Muscle of back (tissue), 13 donors: ENCODE measurements at places on chromosomes 5 and 9.
A peak's percentile ranks its signal among the peaks of the same experiment; 100 is the strongest.

- no peak for DNase-seq
Observed at GRCh38 chr5:75281716-75282465, 45.2 kb upstream of the ANKRD31 start.

DNA sequence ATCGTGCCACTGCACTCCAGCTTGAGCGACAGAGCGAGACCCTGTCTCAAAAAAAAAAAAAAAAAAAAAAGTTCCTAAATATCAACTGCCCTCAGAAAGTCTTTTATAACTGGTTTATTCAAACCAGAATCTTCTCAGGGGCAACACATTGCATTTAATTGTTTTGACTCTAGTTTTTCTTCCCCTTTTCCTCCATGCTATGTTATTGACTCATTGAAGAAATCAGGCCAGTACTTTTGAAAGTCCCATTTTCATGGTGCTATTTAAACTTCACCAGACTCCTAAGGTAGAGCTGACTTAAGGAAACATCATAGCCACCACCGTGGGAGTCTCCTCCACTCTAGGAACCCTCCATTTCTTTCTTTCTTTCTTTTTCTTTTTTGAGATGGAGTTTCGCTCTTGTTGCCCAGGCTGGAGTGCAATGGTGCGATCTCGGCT lies 83.1 kb upstream of the IL6ST start:
- DNase-seq: no peak

- no peak for DNase-seq
Observed at GRCh38 chr9:130262061-130262745, 3.4 kb upstream of the HMCN2 start.

GRCh38 chr9:134546246-134546731 lies 95.3 kb upstream of the COL5A1 start:
- peak; percentile 93 for DNase-seq

GRCh38 chr5:61084658-61085057 lies 77.6 kb downstream of the SMIM15 start:
- no peak for DNase-seq

DNA sequence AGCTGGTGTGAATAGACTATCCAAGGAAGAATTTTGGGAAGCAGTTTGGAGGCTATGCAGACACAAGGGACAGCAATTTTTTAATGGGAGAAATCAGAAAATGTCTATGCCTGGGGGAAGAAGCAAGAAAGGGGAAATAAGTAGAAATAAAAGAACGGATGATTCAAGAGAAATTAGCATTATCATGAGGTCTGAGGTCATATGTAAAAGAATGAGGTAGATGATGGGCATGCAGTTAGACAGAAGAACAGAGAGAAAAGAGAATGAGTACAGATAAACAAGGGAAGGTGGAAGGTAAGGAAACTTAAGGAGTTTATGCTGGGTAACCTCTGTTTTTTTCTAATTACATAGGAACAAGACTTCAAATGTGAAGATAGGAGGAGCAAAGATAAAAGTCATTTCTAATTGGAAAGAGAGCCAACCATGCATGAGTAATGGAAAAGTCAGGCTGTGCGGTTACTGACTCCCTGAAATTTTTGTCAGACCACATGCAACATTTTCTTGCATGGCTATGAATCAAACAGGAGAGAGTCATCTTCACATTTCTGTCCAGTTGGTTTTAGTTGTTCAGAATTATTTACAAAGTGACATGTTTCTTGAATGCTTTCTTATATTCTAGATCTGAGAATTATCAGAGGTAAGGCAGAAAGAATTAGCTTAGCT lies 101.0 kb upstream of the PIK3R1 start:
- no peak for DNase-seq

GRCh38 chr9:114193090-114193489 lies 37.8 kb downstream of the COL27A1 start:
- DNase-seq: no peak

DNA sequence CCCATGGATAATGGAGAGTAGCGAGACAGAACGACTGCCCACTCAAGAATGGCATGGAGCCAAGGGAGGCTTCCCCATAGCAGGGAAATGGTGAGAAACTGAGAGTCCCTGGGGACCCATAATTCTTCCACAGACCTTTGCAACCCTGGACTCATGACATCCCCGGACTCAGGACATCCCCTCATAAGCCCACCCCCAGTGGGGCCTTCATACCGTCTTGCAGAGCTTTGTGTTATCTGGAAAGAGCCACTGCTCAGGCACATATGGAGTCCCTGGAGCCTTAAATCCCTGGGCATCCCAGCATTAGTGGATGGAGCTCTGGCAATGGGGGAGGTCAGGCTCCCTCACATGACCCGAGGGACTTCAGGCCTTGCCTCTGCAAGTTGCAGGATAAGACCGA lies 865.4 kb upstream of the ARRDC3 start:
- DNase-seq: no peak

DNA sequence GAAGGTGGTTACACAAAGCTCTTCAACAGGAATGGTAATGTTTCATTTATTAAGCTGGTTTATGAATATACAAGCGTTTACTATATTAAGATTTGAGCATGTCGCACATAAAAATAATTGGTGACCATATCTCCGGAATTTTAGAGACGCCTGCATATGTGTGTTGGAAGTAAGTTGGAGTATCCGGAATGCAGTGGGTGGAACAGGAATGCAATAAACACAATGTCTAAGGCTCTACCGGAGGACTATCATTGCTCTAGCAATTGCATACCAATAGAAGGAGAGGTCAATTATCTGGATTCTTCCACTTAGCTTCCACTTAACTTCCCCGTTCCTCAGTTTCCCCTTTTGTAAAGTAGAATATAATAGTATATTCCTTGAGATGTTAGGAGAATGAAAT lies 1.1 kb upstream of the CEP78 start:
- DNase-seq: no peak

- no peak for DNase-seq
Observed at GRCh38 chr5:96426831-96427230, 6.2 kb downstream of the PCSK1 start.

- no peak for DNase-seq
Observed at GRCh38 chr5:179370490-179371120, 25.3 kb upstream of the ADAMTS2 start.

- DNase-seq: no peak
Observed at GRCh38 chr5:54347221-54347865, 37.0 kb upstream of the ARL15 start.

DNA sequence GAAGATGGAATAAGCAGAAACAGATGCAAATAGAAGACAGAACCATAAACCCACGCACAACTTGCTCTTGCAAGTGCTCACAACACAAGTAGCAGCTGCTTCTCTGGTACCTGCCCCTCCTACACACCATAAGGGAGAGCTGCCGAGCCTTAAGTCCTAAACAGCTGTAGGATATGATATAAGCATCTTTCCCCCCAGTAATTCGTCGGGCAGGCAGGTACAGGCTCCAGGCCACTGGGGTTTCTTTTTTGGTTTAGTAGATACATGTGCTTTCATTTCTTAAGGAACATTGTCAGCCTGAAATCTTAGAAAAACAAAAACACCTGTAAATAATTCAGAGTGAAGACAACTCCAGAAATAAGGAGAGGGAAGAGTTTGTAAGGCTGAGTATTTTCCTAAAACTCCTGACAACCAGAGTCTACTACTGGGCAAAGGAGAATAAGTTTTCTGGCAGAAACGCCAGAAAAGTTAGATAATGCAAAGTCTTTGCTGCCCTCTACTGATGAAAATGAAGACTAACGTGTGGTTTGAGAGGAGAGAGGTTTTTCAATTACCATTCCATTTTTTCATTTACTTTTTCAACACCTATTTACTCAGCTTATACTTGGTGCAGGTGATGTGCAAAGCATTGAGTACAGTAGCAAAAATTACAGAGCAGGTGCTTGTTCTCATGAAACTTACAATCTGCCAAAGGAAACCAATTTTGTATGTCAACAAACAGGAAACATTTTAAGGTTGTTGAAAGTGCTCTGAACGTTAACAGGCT lies 20.1 kb upstream of the TCERG1 start:
- DNase-seq: peak; percentile 55

DNA sequence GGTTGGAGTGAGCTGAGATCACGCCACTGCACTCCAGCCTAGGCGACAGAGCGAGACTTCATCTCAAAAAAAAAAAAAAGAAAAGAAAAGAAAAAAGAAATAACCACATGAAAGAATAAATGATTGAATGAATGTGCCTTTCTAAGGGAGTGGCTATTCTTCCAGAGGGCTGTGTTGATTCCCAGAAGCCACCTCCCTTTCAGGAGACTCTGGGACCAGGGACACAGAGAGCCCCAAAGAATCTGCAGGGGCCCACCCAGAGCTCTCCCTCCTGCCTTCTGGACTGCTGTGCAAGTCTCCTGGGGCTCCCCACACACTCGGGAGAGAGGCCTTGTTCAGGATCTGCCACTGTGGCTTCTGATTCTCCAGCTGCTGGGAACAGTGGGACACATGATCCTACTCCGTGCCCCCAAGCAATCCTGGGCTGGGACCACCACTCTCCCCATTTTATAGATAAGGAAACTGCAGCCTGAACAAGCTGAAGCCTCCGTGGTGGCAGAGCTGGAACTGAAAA lies 23.6 kb downstream of the CAMK2A start:
- no peak for DNase-seq

DNA sequence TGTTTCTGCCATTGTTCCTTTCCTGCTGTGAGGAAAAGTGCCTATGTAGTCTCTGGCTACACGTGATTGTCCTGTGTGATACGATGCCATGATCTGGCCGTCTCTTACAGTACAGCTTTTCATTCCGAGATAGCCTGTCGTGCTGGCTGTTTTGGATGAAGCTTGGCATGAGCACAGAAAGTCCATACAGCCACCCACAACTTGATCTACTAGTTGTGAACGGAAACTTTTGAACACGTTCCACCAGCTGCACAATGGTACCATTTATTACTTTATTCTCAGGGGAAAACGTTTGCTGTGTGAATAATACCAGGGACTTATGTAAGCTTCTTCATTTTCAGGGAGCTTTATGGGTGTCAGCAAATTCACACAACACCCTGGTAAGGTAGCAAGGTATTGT lies 217.6 kb upstream of the ANKRD55 start:
- DNase-seq: no peak

GRCh38 chr9:81756561-81756960 lies 67.2 kb upstream of the TLE1 start:
- no peak for DNase-seq
